ENCODE measurements at places on chromosomes 6 and 20. TPM values are rescaled to one million over a fixed set of nuclear protein-coding genes. Genes with fewer than 3 reads are reported as not detected.

POPDC3 gene
- total RNA-seq = 7.3 TPM

LY6G6D gene
- total RNA-seq = not detected

CLVS2 gene
- total RNA-seq = not detected

SOD2 gene
- total RNA-seq = 424 TPM

TRDN gene
- total RNA-seq = not detected

TRIM10 gene
- not detected for total RNA-seq

- no peaks in the 10 kb centered on the region for H3K36me3 ChIP-seq
- H3K27ac ChIP-seq = no peak overlapping the region
- no peak overlapping the region for H3K4me3 ChIP-seq
These were observed 278.6 kb downstream of the TBC1D32 start for GRCh38 chr6:121055572-121056163.

DNA sequence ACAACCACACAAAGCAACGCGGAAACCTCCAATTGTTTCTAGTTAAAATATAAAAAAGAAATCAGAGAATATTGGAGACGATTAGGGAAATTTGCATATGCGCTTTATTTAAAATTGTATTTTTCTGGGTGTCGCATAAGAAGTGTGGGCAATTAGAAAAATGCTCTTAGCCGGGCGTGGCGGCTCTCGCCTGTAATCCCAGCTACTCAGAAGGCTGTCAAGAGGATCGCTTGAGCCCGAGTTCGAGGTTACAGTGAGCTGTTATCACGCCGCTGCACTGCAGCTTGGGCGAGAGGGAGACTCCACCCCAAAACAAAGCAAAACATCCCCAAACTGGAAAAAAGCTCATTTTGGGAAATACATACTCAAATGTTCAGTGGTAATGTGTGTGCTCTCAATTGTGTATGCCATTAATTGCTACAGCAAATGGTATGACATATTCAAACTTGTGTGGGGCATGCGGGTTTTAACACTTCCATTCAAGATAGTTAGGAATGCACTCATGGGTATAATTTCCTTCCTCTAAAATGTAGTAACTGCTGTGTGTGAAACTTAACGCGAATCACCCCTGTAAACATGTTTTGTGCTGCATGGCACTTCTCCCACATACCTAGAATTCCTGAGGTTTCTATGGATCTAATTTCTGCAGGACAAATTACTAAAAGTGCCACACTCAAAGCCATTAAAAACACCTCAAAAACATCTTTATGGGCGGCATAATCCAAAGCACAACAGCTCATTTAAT, 54.7 kb upstream of the HFE start:
- peak; percentile 49 for DNase-seq
- H3K36me3 ChIP-seq = peaks cover 13% of the 10 kb centered on the region
- peak overlapping the region; percentile 81 for H3K4me3 ChIP-seq
- no peaks in the 10 kb centered on the region for H3K27me3 ChIP-seq
- peak overlapping the region; percentile 97 for H3K27ac ChIP-seq

DNA sequence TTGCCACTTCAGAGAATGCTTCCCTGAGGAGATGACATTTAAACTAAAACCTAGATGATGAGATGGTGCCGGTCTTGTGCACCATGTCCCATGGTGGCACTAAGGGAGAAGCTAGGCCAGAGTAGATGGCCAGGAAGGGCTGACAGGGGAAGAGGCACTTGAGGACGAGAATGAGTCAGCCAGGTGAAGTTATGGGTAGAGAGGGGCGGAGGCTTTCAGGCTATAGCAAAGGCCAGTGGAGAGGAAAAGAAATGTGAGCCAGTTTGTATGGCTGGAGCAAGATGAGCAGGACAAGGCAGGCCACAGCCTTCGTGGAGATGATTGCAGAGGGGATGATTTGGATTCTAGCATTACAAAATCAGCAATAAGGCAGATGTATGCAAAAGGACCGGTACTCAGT, 44.7 kb upstream of the ADGRF4 start:
- peaks cover 11% of the 10 kb centered on the region for H3K4me1 ChIP-seq
- H3K4me3 ChIP-seq = no peak overlapping the region
- H3K36me3 ChIP-seq = peaks cover 8% of the 10 kb centered on the region
- H3K27me3 ChIP-seq = no peaks in the 10 kb centered on the region

DNA sequence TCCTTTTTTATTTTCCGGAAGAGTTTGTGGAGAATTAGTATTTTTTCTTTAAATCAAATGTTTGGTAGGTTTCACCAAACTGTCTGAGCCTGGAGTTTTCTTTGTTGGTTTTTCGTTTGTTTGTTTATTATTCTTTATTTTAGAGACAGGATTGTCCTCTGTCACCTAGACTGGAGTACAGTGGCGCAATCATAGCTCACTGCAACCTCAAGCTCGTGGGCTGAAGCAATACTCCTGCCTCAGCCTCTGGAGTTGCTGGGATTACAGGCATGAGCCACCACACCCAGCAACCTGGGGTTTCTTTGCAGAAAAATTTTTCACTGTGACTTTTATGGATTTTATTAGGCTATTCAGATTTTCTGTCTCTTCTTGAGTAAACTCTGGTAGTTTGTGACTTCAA, 120.2 kb upstream of the LOC128125822 start:
- H3K4me3 ChIP-seq = no peak overlapping the region
- peaks cover 6% of the 10 kb centered on the region for H3K4me1 ChIP-seq
- no peaks in the 10 kb centered on the region for H3K36me3 ChIP-seq

- H3K27ac ChIP-seq = no peak overlapping the region
- no peaks in the 10 kb centered on the region for H3K27me3 ChIP-seq
- no peaks in the 10 kb centered on the region for H3K36me3 ChIP-seq
- peaks cover 5% of the 10 kb centered on the region for H3K4me1 ChIP-seq
- DNase-seq = no peak
- no peak overlapping the region for H3K4me3 ChIP-seq
These were observed 105.6 kb downstream of the PSMB1 start for GRCh38 chr6:170447561-170447930.

DNA sequence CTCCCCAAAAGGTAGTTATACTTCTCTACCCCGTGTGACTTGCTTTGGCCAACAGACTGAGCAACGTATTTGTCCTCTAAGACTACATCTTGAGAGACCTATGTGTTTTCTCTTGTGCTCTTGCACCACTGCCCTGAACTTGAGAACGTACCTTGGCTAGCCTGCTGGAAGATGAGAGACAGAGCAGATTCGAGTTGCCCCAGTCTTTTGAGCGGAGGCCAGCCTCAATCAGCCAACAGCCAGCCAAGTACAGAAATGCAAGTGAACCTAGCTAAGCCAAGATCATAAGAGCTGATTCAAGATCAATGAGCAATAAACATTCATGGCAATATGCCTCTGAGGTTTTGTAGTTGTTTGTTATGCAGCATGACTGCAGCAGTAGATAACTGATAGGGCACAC, 98.4 kb downstream of the PAK5 start:
- no peaks in the 10 kb centered on the region for H3K36me3 ChIP-seq
- no peak overlapping the region for H3K27ac ChIP-seq
- DNase-seq = no peak
- no peaks in the 10 kb centered on the region for H3K4me1 ChIP-seq

GRCh38 chr6:90459225-90459758, 127.6 kb downstream of the MAP3K7 start:
- no peaks in the 10 kb centered on the region for H3K36me3 ChIP-seq
- H3K4me3 ChIP-seq = no peak overlapping the region
- H3K27me3 ChIP-seq = no peaks in the 10 kb centered on the region
- no peaks in the 10 kb centered on the region for H3K4me1 ChIP-seq

GRCh38 chr6:98380589-98380988, 453.8 kb upstream of the POU3F2 start:
- no peak overlapping the region for H3K27ac ChIP-seq
- DNase-seq = no peak
- no peaks in the 10 kb centered on the region for H3K36me3 ChIP-seq
- no peak overlapping the region for H3K4me3 ChIP-seq
- no peaks in the 10 kb centered on the region for H3K4me1 ChIP-seq

GRCh38 chr6:134819236-134819635, 130.7 kb downstream of the ALDH8A1 start:
- H3K36me3 ChIP-seq = no peaks in the 10 kb centered on the region
- no peak overlapping the region for H3K27ac ChIP-seq
- H3K4me3 ChIP-seq = no peak overlapping the region
- peaks cover 11% of the 10 kb centered on the region for H3K4me1 ChIP-seq
- DNase-seq = no peak

- peaks cover 9% of the 10 kb centered on the region for H3K4me1 ChIP-seq
- no peak overlapping the region for H3K4me3 ChIP-seq
- H3K36me3 ChIP-seq = no peaks in the 10 kb centered on the region
These were observed 690.6 kb downstream of the EPM2A start for GRCh38 chr6:145044641-145045246.

- no peaks in the 10 kb centered on the region for H3K4me1 ChIP-seq
- DNase-seq = no peak
- H3K36me3 ChIP-seq = peaks cover 58% of the 10 kb centered on the region
- no peaks in the 10 kb centered on the region for H3K27me3 ChIP-seq
- no peak overlapping the region for H3K27ac ChIP-seq
These were observed 11.9 kb downstream of the CUL9 start for GRCh38 chr6:43193929-43194328.
